ENCODE measurements at places on chromosomes 16 and 17.
A peak's percentile ranks its signal among the peaks of the same experiment; 100 is the strongest.

DNA sequence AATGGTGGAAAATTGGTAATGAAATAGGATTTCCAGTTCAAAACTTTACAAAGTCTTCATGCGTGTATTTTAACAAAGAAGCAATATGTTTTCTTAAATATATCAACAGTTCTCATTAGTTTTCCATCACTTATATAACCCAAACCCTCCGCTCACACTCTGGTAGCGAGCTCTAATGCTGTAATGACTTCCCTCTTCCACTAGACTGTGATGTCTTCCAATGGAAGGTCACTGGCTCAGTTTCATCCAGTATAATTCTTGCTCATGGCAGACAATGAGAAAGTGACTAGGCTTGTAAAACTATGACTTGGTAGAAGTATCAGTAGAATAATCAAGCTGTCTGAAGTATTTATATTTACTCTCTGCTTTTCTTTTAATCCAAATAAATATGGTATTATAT is 32.8 kb downstream of the NETO2 start:
- no peak for DNase-seq

DNA sequence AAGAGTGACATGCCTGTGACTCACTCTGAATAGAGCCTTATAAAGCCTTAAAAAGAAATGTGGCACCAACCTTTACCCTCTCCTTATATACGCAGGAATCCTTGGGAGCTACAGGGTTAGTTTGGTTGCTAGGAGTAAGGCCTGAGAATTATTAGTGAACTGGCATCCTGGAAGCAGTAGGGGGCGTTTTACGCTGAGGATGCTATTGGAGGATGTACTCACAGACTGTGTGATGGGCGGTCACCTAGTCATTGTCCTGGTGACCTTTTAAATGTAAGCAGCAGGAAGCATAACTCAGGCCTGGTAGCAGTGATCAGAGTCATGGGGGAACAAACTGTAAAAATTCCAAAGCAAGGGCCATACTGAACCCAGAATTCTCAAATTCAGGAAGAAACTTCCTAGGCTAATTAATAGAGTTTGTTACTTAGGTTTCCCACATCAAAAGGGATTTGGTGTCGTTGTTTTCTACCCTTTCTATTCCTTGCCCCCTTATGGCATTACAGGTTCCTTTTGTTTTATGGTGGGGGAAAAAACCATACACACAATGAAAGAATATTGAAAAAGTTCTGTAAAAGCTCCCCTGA is 153.8 kb downstream of the SNX11 start:
- no peak for DNase-seq

DNA sequence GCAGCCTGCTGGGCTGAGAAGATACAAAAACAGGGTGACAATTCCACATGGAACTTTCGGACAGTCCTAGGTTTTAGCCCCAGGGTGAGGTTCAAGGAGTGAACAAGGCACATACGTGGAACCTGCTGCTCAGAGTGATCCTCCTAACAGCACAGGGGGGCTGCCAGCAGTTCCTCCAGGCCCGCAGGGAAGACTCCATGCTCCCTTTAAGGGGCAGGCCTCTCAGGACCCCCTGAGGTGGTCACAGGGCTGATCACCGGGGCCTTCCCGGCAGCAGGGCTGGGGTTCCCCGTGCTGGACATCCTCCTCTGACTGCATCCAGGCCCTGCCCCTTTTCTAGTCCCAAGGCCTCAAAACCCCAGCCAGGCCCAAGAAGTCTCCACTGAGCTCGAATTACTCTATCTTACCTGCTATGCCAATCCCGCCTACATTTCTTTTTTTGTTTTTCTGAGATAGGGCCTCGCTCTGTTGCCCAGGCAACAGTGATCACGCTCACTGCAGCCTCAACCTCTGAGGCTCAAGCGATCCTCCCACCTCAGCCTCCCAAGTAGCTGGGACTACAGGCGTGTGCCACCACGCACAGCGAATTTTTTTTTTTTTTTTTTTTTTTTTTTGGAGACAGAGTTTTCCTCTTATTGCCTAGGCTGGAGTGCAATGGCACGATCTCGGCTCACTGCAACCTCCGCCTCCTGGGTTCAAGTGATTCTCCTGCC is 10.4 kb downstream of the CANT1 start:
- DNase-seq = no peak

- DNase-seq = no peak
Measured at GRCh38 chr16:79422064-79422463, 178.5 kb downstream of the MAF start.

- DNase-seq = no peak
Measured at GRCh38 chr17:81049973-81050551, 15.1 kb downstream of the BAIAP2 start.

- no peak for DNase-seq
Measured at GRCh38 chr17:51647826-51648225, 387.5 kb downstream of the UTP18 start.

DNA sequence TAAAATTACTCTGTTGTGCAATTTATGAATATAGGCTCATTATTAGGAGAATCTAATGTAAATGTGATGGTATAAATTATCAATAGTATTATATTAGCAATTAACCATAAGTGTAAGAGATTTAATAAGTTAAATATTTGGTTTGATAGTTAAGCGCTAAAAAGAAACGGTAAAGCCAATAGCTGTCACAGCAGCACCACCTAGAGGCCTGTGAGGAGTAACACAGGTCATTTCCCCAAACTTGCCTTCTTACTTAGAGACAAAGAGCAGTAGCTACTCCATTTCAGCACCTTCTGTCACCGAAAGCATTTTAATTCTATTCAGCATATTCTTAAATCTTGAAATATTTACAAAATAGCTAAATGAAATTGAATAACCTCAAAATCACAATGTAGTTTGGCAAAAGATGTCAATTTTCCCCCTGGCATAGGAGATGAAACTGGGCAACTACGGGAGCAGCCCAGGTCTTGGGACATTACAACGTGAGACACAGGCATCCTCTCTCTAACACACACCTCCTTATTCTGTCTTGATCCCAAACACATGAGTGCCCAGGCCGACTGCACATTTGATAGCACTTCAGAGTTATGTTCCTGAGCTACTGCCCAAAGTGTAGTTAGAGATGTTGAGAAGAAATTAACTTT is 14.3 kb upstream of the DYNLRB2 start:
- DNase-seq = peak; percentile 28

- no peak for DNase-seq
Measured at GRCh38 chr16:89410322-89410721, 80.0 kb downstream of the ANKRD11 start.

DNA sequence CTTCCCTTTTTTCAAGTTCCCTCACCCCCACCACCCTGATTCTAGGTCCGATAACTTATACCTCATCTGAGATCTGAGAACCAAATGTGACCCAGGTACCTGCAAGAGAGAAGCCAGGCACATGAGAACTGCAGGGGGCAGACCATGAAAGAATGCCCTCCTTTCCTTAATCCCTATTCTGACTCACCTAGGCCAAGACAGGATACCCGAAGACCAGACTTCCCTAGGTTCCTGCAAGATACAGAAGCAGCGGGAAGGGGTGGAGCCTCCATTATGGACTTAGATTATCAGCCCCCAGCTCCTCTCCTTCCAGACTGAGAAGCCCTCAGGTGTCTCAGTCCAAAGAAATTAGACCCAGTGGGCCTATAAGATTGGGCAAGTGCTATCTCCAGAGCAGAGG is 2.1 kb downstream of the KCNAB3 start:
- no peak for DNase-seq

GRCh38 chr17:57537524-57538410 is 207.3 kb downstream of the CCDC182 start:
- no peak for DNase-seq

GRCh38 chr17:2700491-2701141 is 10.9 kb downstream of the CLUH start:
- DNase-seq = no peak

GRCh38 chr16:27106305-27106704 is 39.6 kb downstream of the C16orf82 start:
- no peak for DNase-seq

DNA sequence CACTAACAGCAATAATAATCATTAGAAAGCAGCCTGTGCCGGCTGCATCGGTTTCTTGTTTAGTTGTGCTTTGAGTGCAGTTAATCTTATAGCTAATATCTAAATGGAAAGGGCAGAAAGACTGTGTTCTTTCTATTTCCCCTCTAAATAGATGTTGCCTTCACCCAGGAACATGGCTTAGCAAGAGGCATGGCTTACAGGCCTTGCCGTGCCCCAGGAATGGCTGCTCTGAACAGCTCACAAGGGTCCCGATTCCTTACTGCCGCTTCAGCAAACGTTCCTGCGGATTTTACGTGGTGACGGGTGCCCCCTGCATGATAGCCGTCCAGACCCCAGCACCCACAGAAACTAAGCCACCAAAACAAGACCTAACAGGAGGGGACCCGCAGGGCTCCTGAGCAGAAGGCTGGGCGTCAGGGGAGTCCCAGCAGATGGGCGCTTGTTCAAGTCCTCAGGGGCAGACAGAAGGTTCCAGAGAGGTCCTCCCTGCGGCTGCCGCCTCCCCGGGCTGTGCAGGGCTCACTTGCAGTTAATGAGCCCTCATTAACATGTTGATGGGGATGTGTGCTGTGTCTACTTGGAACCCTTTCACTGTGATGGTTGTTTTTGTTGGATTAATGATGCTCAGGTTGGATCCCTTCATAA is 52.5 kb upstream of the ENPP7 start:
- no peak for DNase-seq

GRCh38 chr17:16322636-16323035 is 30.6 kb downstream of the CENPV start:
- DNase-seq = no peak

- DNase-seq = no peak
Measured at GRCh38 chr16:51225878-51226277, 74.8 kb upstream of the SALL1 start.

DNA sequence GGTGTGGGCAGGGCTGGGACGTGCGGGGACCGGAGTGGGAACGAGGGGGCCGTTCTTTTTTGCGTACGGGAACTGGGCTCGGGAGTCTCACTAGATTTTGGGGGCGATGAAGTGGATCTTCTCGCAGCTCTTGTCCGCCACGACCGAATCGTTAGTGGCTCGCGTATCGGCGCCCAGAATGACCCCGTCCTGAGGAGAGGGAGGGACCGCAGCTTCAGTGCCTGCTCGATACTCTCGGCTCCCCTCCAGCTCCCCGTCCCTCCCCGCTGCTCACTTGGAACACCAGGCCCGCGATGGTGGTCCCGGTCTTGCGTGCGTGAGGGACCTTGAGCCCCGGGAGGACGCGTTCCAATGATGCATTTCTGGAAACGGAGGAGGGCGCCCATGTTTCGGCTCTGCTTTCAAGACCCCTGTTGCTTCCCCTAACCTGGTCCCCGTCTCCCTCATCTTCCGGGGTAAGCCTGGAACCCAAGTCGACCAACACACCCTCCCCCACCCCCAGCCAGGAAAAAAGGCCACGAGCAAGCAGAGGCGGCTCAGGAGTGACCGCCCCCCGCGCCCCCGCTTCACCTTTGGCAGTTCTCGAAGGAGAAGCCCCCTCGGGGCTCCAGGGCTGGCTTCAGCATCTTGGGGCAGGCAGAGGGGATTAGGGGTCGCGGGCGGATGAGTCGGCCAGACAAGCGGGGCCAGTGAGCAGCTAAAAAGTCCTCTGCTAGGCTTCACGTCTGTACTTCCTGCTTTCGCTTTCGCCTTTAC is at the start of gene PSMB10:
TSS of gene PSMB10 (minus strand) at position 727 of the 756 bp plus-strand sequence. CDS start at position 626, 101 bp downstream.
- no peak for DNase-seq

DNA sequence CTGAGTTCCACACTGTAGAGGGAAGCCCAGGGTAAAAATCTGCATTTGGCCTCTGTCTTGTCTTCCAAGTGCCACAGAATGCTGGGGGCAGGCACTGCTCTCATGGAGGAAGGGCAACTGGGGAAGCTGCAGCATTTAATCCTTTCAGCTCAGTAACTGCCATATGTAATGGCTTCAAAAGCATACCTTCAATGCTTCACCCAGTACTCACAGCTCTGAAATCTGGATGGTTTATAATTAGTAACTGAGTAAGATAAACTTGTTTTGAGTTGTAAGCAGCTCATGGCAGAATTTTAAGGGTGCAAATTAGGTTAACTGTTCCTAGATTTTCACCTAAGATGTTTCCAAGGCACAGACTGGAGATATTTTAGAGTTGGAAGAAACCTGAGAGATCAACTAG is 24.5 kb downstream of the PMP22 start:
- no peak for DNase-seq

DNA sequence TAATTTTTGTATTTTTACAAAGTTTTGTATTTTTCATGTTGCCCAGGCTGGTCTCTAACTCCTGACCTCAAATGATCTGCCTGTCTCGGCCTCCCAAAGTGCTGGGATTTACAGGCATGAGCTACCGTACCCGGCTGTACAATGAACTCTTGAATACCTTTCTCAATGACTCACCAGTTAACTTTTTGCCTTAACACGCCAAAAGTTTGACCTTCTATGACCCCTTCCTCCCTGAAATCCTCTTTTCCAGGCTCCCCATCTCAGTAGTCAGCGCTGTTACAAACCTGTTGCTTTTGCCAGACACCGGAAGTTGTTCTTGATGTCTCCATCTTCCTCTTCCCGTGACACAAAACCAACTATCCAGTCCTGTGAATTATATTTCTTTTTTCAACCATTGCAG is 158.1 kb upstream of the ASIC2 start:
- DNase-seq = no peak

- peak; percentile 87 for DNase-seq
Measured at GRCh38 chr16:88686439-88687253, at the start of gene SNAI3. Gene SNAI3 (minus strand): TSS chr16:88686507. CDS start chr16:88686406, 101 bp downstream.

DNA sequence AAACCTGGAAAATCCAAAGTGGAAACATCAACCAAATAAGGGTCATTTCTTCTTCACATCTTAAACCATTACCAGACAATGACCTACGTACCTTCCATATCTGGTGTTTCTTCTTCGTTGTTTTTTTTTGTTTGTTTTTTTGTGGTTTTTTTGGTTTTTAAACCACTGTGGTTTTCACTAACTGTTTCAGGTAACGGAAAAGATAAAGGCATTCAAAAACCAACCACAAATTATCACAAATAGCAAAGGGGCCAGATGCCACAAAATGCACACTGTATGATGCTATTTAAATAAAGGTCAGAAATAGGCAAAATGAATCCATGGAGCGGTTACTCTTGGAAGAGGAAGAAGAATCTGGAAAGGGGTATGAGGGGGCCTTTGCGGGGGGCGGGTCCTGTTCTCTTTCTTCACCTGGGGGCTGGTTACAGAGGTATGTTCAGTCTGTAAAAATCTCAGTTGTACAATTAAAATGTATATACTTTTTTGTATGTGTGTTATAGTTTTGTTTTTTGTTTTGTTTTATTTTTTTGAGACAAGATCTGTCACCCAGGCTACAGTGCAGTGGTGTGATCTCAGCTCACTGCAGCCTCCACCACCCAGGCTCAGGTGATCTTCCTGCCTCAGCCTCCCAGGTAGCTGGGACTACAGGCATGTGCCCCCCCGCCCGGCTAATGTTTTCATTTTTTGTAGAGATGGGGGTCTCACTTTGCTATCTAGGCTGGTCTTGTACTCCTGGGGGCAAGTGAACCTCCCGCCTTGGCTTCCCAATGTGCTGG is 29.6 kb downstream of the LITAF start:
- no peak for DNase-seq

GRCh38 chr16:83903751-83904150 is 4.8 kb downstream of the MLYCD start:
- DNase-seq = no peak
